ENCODE measurements at places on chromosomes 3 and 15.

DNA sequence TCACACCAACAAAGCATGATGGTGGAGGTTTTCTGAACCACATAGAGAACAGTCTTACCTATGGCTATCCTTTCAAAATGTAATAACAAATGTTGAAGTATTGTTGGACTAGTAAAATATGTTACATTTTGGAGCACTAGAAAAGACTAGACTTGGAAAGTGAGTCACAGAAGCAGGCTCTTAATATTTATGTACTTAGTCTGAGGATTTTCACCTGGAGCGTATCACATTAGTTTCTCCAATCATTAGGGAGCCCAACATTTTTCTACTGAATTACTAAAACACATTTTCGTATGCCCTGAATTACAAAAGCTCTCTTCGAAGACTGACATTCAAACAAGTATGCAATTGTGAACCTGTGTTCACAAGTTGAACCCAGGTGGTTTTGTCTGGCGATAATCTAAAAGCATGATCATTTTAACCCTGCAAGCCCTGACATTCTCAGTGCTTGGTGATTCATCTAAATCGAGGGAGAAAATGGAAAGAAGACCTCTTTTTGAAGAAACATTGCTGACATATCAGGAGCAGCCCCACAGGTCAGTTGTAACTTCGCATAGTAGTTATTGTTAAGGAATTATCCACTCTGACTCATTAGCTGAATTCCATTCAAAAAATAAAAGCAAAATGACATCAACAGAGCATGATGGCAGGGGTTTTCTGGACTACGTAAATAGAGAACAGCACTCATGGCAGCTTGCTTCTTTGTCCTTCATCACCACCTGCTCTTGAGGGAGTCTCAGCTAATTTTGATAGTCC, 679.8 kb upstream of the NECTIN3 start:
- DNase-seq = no peak

GRCh38 chr3:179921951-179922350, 114.8 kb downstream of the PEX5L start:
- DNase-seq = no peak

DNA sequence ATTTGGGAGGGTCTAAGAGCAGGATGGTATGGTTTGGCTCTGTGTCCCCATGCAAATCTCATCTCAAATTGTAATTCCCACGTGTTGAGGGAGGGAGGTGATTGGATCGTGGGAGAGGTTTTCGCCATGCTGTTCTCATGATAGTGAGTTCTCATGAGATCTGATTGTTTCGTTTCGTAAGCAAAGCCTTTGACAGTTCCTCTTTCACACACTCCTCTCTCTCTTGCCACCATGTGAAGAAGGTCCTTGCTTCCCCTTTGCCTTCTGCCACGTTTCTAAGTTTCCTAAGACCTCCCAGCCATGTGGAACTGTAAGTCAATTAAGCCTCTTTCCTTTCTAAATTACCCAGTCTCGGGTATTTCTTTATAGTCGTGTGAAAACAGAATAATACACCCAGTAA, 553.7 kb downstream of the TAFA4 start:
- no peak for DNase-seq

DNA sequence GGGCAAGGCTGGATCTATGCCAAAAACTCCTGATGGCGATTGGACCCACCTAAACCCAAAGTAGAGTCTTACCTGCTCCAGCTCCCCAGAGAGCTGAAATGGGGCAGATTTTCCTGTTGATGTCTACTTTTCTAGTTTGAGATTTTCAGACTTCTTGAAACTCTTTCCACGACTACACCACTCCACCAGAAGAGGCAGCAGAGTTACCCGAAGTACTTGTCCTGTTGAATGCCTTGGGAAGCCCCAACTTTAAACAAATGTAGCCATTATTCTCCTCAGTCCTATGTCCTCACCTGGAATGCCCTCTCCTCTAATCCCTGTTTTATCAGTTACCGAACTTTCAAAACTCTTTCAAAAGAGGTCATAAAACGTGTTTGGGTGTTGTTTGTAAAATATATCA, 843.8 kb downstream of the VGLL3 start:
- no peak for DNase-seq

- DNase-seq = no peak
Measured at GRCh38 chr3:95705786-95706418, 1108.5 kb upstream of the EPHA6 start.

DNA sequence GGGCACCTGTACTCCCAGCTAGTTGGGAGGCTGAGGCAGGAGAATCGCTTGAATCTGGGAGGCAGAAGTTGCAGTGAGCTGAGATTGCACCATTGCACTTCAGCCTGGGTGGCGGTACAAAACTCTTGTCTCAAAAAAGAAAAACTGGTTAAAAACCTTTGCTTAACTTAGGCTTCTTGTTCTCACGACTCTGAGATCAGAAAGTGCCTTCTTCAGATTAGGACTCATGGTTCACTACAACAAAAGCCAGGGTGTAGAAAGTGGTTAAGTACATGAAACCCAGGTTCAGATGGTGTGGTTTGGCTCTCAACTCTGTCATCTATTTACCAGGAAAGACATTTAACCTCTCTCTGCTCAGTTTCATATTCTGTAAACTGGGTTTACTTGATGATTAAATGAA, 168.4 kb downstream of the TUSC7 start:
- DNase-seq = no peak

DNA sequence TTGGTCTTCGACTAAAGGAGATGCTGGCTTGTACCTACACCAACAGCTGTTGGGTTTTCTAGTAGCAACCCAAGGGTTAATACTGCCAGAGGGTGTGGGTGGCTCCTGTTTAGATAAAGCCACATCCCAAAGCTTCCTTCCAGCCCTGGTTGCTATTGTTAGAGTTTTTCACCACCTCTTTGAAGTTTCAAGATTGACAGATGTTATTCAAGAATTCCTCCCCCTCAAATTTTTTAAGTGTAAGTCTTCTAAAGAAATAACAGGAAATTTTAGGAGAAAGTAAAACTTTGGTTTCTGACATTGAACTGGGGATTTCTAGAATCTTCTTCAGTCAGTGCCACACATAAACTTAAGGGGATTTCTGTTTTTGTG, 60.9 kb downstream of the TGFBR2 start:
- DNase-seq = no peak

DNA sequence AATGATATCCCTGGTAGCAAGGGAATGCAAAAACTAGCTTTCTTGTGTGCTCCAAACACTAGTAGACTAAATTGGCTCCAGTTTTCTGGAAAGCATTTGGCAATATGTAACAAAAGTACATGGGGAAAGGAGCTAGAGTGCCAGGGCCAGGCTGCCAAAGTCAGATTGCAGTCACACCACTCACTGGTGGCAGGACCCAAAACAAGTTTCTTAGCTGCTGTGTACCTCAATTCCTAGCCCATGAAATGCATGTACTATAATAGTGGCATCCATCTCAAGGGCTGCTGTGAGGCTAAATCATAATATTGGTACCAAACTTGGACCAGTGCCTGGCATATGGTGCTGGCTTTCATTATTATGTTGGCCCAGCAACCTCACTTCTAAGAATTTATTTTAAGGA, 49.3 kb downstream of the CLDN18 start:
- no peak for DNase-seq

- DNase-seq = no peak
Measured at GRCh38 chr3:157467200-157467599, 30.6 kb downstream of the PTX3 start.

DNA sequence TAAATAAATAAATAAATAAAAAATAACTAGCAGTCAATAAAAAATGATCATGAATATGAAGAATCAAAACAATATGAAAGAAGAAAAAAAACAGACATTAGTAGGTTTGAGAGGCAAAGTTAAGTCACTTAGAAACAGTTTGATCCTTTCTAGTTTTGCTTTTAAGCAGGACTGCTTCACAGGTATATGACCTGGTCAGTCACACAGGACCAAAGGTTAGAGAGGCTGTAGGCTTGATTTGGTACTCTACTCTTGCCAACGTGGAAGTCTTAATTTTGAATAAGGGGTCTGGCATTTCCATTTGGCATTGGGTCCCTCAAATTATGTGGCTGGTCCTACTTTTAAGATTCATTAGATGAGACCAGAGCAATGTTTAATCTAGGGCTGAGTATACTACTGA, 441.7 kb upstream of the NECTIN3 start:
- DNase-seq = no peak

GRCh38 chr3:127694467-127695215, 21.9 kb downstream of the ABTB1 start:
- DNase-seq = no peak

- no peak for DNase-seq
Measured at GRCh38 chr3:66378256-66378655, 122.6 kb downstream of the LRIG1 start.

DNA sequence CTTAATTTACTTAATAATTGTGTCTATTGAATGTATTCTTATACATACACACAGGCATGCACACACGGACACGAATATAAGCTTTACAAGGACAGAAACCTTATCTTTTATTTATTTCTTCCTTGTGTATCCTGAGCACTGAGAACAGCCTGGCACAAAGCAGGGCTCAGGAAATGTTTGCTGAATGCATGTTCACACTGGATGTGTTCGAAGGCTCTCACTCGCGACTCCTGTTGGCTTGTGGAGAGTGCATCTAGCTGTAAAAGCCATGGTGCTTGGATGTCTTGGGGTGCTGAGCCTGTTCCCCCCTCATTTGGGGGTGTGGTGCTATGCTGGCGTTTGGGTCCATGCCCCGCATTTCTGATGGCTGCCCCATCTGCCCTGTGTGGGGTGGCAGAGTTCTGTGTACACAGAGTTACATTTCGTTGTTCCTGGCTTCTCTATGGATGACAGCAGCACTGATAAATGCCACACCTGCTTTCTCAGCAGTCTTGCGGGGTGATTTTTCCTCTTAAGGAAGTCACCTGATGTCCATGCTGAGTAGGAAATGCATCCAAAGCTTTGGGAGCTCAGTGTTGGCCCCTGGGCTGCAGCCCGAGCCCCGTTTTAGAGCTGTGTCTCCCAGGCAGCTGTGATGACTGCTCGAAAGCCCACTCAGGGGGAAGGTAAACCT, 148.5 kb downstream of the IGF1R start:
- no peak for DNase-seq

DNA sequence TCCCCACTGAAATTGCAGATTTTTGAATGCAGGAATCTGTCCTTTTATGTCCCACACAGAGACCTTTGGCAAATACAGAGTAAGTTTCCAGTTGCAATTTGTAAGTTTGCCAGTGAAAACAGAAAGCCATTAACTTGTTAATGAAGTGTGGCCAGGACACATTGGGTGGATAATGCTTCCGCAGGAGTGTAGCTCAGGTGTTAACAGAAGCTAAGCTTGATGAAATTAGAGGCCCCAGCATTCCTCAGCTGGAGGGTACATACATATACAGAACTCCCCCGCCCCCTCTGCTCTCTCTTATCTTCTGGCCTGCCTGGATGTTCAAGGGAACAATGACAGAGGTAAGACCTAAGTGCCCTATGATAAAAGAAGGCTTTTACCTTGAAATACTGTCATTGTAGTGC, 8.1 kb upstream of the LRRC2 start:
- DNase-seq = no peak

DNA sequence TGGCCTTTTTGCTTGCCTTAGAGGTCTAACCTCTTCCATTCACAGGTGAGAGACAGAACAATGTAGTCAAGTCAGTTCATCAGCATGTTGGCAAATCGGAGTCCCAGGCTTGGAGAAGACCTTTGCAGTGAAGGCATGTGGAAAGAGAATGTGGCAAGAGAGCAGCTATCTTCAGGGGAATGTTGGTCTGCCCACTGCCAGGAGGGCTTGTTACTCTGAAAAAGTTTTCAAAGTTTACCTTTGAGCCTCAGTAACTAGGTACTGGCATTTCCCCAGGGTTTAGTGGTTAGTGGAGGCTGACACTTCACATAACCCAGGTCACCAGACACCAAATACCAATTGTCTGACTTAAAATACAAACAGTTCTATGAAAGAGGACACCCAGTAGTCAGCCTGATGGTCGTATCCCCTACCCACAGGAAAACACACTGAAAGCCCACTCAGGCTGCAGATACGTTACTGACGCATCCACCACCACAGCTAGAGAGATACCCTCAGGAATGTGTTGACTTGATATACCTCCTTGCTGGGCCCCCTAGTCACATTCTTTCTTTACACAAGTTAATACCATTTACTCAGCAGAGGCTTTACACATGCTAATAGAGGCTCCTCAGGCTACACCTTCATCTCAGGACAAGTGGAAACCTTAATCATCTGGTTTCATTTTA, 9.7 kb upstream of the ARID3B start:
- DNase-seq = no peak

- no peak for DNase-seq
Measured at GRCh38 chr3:50324351-50325112, 2.0 kb upstream of the HYAL2 start.

DNA sequence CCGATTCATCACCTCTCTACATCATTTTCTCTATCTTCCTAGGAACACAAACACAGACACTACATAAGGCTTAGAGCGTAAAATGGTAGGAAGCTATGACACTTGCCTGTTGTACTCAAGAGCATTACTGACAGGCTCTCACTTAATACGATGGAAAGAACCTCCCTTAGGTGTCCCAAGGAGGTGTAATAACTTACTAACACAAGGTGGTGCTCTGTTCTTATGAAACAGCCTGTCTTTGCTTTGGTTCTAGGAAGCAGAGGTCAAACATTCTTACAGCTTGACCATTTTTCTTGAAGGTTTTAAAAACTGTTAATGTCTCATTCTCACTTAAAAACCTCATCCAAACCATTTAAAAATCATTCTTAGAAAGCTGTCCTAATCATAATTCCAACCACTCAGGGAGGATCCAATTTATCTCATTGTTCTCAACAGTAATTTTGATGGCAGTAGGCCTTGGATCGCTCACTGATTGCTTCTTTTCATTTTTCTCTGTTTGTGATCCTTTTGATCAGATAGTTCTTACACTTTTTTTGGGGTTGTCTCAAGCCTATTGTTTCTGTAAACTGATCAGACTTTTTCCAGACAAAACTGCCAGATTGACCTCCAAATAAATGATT, 317.8 kb upstream of the AGTR1 start:
- no peak for DNase-seq

GRCh38 chr15:82855286-82856100, 46.1 kb downstream of the WHAMM start:
- no peak for DNase-seq

- no peak for DNase-seq
Measured at GRCh38 chr3:40290396-40290795, 19.1 kb upstream of the EIF1B start.

DNA sequence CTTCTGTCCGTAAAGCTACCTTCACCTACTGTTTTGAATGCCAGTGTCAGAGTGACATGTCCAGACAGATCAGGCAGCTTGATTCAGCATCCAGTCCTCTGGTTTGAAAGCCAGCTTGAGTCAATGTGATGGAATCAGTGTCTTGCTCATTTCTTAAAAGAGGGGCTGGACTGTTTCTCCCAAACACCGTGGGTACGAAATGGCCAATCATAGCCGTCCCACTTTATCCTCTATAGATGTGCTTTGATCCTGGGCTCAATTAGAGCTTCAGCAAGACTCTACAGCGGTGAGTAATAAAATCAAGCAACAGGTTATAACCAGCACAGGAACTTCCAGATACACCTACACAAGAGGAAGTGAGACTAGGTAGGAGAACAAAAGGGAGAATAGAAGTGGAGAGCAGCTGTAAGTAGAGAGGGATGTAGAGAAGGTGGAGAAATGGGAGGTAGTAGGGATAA, 17.0 kb upstream of the OR5K1 start:
- no peak for DNase-seq
